Right cardiac atrium (tissue), 5 donors: ENCODE measurements at places on chromosomes 2 and 18.

GRCh38 chr18:73626859-73627258, 520.8 kb downstream of the FBXO15 start:
- no peak for DNase-seq

DNA sequence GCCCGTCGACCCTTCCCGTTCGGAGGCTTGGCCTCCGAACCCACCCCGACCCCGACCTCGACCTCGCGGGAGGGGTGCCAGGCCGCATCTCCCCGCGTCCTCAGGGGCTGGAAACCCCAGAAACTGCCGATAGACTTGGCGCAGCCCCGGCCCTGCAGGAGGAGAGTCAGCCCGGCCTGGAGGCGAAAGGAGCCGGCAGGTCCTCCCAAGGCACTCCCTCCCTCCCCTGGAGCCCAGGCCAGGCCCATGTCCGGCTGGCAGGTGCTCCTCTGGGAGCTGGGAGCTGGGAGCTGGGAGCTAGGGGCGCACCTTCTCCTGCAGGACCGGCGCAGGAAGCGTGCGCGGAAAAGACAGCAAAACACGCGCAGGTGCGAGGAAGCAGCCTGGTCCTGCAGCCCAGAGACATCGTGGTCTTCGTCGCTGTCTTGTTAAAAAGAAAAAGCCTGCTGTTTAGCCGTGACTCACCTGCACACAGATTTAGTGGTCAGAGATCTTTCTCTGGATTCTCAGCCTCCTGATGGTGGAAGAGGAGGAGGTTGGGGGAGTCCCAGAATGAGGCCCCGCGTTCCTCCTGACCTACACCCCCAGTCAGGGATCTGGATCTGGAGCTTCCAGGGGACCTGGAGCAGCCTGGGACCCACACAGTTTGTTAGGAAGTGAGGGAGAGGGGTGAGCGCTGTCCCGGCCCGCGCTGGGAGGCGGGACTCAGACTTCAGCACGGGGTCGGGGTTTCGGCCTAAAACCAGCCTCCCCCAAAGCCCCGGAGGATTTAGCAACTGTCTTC, 660 bp upstream of the MBP start:
- peak; percentile 71 for DNase-seq

DNA sequence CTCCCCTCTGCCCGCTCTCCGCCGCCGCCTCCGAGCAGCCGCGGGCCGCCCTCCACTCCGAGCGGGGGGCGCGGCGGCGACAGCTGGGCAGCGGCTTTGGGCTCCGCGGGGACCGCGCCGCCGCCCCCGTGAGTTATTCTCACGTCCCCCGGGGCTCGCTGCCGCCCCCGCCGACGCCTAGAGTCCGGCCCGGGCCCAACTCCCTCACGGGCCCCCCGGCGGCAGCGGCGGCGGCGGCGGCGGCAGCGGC, 645 bp downstream of the MIB1 start:
- DNase-seq = no peak

- DNase-seq = no peak
These were observed 970.6 kb downstream of the DCDC2C start for GRCh38 chr2:4674007-4674406.

- peak; percentile 69 for DNase-seq
These were observed 447 bp downstream of the RETSAT start for GRCh38 chr2:85353876-85354285.

GRCh38 chr2:64825831-64826491, 163.2 kb upstream of the SLC1A4 start:
- no peak for DNase-seq

DNA sequence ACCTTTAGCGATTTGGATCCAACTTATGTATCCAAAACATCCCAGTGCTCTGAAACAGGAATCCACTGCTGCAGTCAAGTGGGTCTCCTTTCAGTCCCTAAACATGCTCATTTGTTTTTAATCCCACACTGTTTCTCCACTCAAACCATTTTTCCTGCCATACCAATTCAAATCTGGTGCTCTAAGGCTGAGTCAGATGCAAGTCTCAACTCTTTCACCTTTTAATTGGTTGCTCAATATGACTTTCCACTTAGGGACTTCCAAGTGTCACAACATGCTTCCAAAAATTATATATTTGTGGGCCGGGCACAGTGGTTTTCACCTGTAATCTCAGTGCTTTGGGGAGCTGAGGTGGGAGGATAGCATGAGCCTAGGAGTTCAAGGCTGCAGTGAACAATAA, 113.4 kb upstream of the TANK start:
- DNase-seq = no peak

DNA sequence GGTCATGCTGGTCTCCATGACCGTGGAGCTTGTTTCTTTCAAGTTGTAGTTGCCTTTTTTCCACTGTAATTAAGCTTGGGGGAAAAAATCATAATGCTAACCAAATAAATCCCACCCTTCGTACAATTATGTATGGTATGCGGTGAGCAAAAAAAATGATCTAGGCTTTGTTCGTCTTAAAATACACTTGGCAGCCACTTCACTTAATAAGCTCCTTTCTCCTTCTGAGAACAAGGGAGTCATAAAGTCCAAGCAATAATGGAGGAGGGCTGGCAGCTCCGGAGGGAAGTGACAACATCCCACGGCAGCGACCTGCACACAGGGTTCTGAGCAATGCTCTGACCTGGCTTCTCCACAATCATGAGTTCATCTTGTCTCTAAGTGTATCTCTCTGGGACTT, 91.2 kb upstream of the KLHL29 start:
- no peak for DNase-seq

- no peak for DNase-seq
These were observed 160.0 kb upstream of the SPATS2L start for GRCh38 chr2:200146501-200146900.

GRCh38 chr2:58140508-58141072, 94.0 kb downstream of the VRK2 start:
- DNase-seq = no peak

- no peak for DNase-seq
These were observed 189.4 kb downstream of the ALK start for GRCh38 chr2:29731948-29732347.

GRCh38 chr2:40471866-40472265, 20.0 kb upstream of the SLC8A1 start:
- no peak for DNase-seq

- DNase-seq = no peak
These were observed 22.9 kb upstream of the TYMS start for GRCh38 chr18:634551-635045.

DNA sequence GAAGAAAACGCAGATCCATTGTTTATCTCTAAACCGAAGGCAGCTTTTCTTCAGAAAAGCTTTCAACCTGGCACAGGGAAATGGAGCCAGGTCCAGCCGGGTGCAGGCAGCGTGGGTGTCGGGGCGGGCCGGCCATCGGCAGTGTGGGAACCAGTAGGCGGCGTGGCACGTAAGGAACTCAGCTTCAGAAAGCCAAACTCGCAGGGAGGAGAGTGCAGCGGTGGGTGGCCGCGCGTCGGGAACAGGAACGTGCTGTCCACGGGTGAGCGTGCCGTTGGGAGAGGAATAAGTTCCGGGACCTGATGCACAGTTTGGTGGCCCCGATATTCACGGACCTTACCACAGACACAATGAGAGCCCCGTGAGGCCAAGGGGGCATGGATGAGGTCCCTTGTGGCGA, 270.4 kb downstream of the TWIST2 start:
- peak; percentile 29 for DNase-seq

DNA sequence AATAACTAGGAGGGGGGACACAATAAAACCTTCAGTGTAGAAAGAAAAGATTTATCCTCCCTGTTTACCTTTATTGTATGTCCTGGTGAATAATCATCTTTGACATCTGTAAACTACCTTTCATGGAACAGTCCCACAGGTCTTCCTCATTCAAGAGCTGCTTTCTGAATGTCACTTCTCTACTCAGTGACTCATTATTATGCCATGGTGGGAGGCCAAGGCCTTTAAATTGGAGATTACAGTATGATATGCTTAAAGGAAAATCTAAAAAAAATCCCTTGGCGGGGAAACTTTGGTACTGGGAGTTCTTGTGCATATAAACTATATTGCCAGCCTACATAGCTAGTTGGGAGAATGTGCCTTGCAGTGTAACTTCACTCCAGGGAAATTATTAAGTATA, 713.0 kb downstream of the TDRD15 start:
- DNase-seq = no peak

- peak; percentile 89 for DNase-seq
These were observed 1.9 kb downstream of the TLX2 start for GRCh38 chr2:74515981-74516633.

DNA sequence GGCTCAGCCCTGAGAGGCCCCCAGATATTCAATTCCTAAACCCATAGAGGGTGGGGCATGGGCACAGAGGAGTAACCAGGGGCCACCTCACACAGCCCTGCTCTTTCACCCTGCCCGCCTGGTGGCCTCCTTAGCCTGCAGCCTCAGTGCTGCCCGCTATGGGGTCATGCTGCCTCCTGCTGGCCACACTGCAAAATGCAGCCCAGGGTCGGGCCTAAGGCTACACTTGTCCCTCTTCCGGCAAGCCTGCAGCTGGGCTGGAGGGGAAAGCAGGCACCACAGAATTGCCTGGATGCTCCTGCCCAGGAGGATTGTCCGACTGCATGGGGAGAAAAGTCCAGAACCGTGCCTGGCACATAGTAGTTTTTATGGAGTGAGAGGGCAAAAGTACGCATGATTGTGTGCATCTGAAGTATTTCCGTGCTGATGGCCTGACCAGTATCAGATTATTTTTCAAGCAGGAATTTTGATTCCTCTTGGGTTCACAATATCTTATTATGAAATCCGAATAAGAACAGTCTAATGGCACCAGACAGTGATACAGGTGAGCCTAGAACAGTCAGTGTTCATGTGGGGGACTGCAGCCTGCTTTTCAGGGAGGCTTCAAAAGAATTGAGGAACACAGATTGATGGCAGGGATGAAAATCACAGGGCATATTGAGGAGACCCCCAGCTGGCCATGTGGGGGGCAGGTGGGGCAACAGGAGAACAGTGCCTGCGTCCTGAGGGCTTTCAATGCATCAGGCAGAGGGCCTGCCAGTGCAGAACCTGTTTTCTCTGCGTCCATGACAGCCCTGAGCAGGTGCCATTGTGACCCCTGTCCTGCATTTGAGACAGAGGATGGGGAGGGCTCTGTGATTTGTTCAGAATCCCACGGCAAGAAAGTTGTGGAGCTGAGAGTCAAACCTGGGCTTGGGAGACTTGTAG, 51.2 kb upstream of the ALPP start:
- DNase-seq = peak; percentile 83

DNA sequence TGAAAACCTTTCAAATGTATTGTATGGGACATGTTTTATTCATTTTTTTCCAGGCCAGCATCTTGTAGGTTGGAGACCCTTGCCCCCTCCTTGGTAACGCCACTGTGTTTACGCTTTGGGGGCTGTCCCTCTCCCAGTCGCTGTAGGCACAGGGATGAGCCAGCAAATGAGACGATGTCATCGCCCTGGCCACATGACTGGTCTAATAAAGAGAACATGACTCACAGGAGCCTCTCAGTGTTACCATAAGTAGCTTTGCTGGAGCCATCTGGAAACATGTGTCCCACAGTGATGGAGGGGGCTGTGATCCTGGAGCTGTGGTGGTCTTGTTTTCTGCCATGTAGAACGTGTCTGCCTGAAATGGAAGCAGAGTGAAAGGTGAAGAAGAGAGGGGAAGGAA, 78.9 kb downstream of the CD8B2 start:
- DNase-seq = peak; percentile 33

DNA sequence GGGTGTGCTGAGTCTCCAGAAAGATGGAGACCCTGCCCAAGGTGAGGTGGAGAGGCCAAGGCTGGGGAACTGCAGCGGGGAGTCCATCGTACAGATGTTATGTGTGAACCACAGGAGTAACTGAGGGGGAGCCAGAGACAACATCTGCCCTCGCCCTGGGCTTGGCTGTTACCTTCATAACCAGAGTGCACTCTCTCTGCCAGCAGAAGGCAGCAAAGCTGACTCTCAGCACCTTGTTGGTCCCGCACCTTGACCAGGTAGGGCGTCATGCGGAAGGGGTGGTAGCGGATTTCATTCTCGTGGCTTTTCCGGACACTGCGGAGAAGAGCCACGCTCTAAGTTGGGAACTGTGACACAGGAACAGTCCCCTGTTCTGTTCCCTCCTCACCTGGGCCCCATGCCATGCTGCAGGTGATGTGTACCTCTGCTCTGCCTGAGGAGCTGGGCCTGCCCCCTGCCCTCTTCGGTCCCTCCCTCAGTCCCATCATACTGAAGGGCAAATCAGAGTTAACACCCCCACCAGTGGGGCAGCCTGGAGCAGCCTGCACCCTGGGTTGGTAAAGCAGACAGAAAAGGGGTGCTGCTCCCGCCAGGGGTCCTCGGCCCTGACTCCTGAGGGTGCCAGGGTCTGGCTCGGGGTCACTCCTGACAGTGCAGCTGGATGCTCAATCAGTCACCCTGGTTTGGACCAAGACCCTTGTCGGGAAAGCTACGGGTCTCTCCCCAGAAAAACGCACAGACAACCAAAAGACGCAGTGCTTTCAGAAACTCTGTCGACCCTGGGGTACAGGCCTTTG, 20.3 kb downstream of the PER2 start:
- DNase-seq = no peak

GRCh38 chr2:145897151-145897550, 1377.2 kb upstream of the ZEB2 start:
- DNase-seq = no peak

DNA sequence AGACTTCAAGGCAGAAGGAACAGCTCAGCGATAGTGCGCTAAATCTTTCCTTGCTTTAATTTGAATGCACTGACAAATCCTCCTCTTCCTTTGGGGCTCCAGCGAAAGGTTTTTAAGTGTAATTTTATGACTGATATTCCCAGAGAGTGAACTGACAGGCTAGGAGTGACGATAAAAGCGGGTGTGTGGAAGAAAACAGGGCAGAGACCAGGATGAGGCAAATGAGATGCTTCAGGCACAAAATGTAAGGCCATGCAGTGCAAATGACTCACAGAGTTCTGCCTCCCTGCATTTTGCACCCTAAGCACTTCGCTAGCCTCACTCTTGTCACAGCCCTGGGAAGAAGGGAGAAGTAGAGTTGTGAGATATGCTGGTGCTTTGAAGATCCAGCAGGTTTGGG, 14.7 kb downstream of the KLHL23 start:
- no peak for DNase-seq

DNA sequence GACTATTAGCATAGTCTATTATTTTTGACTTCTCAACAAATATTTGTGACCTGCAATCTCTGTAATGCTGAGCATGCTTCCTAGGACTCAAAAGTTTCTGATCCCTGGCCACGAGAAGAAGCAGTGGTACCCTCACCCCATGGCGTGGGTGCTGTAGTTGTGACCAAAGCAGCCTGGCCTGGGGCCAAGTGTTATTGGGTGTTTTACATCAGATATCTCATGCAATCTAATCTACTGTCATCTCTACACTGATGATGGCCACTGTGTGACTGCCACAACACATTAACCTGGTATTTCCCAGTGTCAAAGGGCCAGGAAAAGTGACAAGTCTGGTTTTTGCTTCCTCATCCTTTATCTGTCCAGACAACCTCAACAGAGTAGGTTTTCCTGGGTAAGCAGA, 80.8 kb upstream of the WIPF1 start:
- DNase-seq = no peak

- DNase-seq = no peak
These were observed 56.7 kb downstream of the LBH start for GRCh38 chr2:30287857-30288513.

DNA sequence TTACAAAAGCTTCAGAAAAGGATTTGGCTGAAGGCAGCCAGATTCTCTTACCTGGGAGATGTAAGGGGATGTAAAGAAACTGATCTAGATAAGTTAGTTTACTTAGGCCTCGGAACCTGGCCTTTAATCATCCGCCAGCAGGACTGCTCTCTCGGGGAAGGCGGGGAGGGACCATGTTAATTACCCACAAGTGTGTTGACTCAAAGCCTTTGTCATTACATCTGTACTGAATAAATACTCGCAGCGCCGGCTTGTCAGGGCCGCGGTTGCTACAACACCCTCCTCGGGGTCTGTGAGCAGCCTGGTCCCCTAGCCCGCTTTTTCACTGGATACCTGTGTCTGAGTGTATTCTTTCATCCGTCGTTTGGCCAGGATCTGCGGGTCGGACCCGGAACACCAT, 6.7 kb downstream of the CHMP3 start:
- peak; percentile 47 for DNase-seq
